Testis (tissue), 5 donors: ENCODE measurements at places on chromosomes 13 and 19. TPM values are rescaled to one million over a fixed set of nuclear protein-coding genes. Genes with fewer than 3 reads are reported as not detected.
A peak's percentile ranks its signal among the peaks of the same experiment; 100 is the strongest.

- no peak for DNase-seq
- H3K36me3 ChIP-seq, result no peaks in the 10 kb centered on the region
- no peak overlapping the region for H3K27ac ChIP-seq
- no peak overlapping the region for H3K4me3 ChIP-seq
- H3K4me1 ChIP-seq, result no peaks in the 10 kb centered on the region
These were observed 211.3 kb downstream of the PCCA start for GRCh38 chr13:100300243-100300642.

RGS9BP gene
- polyA plus RNA-seq, result 0.58 TPM

DNA sequence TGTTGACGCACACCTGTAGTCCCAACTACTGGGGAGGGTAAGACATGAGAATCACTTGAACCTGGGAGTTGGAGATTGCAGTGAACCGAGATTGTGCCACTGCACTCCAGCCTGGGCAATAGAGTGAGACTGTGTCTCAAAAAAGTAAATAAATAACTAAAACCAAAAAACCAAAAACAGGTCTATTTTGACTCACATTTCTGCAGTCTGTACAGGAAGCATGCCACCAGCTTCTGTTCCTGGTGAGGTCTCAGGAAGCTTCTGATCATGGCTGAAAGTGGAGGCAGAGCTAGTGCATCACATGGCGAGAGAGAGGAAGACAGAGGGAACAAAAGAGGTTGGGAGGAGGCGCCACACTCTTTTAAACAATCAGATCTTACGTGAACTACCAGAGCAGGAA, 142.5 kb downstream of the ITGBL1 start:
- H3K4me3 ChIP-seq, result no peak overlapping the region
- H3K36me3 ChIP-seq, result no peaks in the 10 kb centered on the region
- DNase-seq, result no peak
- no peaks in the 10 kb centered on the region for H3K27me3 ChIP-seq
- H3K27ac ChIP-seq, result no peak overlapping the region

DNA sequence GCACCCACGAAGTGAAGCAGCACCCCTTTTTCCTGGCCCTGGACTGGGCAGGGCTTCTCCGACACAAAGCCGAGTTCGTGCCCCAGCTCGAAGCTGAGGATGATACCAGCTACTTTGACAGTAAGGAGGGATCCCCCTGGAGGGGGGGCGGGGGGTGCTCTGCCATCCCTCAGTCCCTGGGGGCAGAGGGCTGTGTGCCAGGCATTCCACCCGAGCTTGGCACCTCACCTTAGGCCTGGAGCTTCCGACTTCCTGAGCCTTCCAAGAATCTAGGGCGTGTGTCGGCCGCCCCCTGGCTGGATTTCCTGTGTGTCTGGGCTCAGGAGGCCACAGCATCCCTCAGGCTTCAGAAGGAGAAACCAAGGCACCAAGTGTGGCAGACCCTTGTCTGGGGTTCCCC, 15.7 kb upstream of the PIK3R2 start:
- no peak for DNase-seq
- no peaks in the 10 kb centered on the region for H3K4me1 ChIP-seq
- no peaks in the 10 kb centered on the region for H3K27me3 ChIP-seq
- H3K27ac ChIP-seq, result no peak overlapping the region
- H3K4me3 ChIP-seq, result no peak overlapping the region

DNA sequence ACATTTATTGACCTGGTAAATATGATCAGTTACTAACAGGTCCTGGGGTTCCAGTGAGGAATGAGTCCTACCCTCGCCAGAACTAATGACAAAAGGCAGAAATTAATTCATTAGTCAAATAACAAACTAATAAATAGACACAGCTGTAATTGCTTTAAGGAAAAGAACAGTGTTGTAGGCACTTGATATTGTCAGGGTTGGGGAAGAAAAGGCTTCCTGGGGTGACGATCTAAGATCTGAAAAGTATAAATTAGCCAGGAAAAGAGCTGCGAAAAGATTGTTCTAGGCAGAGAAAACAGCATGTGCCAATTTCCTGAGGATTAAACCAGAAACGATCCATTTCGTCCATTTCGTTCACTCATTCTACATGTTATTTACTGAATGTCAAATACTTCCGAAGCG, 670 bp upstream of the CHAF1A start:
- H3K4me1 ChIP-seq, result peaks cover 31% of the 10 kb centered on the region
- H3K27me3 ChIP-seq, result no peaks in the 10 kb centered on the region
- DNase-seq, result no peak
- H3K27ac ChIP-seq, result peak overlapping the region; percentile 73
- no peaks in the 10 kb centered on the region for H3K36me3 ChIP-seq

C19orf85 gene
- polyA plus RNA-seq, result not detected

DNA sequence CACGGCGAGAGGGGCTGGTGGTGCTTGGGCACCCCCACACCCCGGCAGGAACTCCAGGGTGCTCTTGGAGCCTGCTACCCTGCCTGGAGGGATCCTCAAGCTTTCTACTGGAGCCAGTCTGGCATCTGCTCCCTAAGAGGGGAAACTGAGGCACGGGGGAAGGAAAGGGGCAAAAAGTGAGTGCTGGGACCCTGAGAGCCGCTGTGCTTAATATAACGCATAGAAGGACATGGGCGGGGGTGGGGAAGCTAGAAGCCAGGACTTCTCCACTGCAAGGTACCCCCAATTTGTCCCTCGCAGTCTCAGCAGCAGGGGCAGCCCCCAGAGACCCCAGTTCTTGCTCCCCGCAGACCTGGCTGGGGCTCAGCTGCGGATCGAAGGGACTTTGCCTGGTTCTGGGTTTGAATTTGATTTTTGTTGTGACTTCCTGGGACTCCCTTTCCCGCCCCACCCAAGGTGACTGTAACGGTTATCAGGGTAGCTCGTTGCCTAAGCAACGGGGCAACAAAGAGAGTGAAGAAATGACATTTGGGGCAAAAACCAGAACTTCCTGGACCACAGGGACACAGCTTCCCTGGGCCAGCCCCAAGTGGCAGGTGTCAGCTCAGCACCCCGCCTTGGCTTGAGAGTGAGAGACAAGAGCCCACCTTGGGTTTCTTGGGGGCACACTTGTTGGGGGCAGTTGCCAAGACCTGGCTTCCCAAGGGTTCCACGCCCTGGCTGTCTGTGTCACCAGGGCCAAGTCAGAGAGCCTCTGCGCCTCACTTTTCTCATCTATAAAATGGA, 638 bp downstream of the ADGRE5 start:
- H3K27me3 ChIP-seq, result no peaks in the 10 kb centered on the region
- H3K27ac ChIP-seq, result no peak overlapping the region

SIGLEC8 gene
- 0.61 TPM for polyA plus RNA-seq

ANGPTL8 gene
- polyA plus RNA-seq, result not detected

GRCh38 chr13:81874253-81874652, 1533.3 kb upstream of the SPRY2 start:
- H3K27ac ChIP-seq, result no peak overlapping the region
- no peak overlapping the region for H3K4me3 ChIP-seq
- no peak for DNase-seq
- H3K27me3 ChIP-seq, result no peaks in the 10 kb centered on the region

SLC25A30 gene
- polyA plus RNA-seq, result 14.5 TPM

ZSCAN4 gene
- polyA plus RNA-seq, result 0.26 TPM

DNA sequence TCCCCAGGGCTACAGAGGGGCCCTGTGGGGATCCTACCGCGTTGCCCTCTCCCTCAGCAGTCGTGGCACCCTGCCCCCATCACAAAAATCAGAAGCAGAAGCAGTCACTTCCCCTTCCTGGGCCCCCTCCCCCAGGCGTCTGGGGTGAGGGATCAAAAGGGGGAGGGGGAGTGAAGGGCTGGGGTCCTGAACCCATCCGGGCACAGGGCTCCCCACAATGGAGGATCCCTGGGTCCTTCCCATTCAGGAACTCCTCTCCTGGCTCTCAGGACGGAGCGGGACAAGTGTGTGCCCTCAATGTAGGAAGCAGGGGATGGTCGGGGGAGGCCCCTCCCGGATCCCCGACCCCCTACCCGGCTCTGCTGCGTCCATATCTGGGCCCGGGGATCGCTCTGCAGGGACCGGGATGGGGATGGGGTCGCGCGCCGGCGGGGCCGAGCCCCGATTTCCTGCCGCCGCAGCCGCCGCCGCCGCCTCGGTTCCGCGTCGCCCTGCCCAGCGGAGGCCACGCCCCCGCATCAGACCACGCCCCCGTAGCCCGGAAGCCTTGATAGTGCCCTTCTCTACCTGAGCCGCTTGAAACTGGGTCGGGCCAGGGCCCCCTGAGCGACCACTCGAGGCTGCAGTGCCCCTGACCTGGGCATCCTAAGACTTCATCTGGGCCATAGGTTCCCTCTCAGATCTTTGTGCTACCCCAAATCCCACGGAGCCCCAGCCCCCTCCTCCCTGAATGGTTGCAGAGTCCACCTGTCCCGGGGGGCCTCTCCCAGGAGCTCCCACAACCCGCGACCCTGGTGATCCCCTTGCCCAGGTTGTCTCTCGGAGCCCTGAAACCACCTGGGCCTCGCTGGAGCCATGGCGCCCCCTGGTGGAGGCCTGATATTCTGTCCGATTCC, at the start of gene GMIP:
Gene GMIP (minus strand): TSS at position 500 of the 896 bp plus-strand sequence. CDS start 128 bp downstream, at position 372.
- H3K27me3 ChIP-seq, result no peaks in the 10 kb centered on the region
- peaks cover 4% of the 10 kb centered on the region for H3K4me1 ChIP-seq
- H3K36me3 ChIP-seq, result no peaks in the 10 kb centered on the region
- peak; percentile 77 for DNase-seq

- H3K36me3 ChIP-seq, result no peaks in the 10 kb centered on the region
- no peaks in the 10 kb centered on the region for H3K4me1 ChIP-seq
- no peak overlapping the region for H3K4me3 ChIP-seq
- no peak for DNase-seq
These were observed 265.7 kb downstream of the ABCC4 start for GRCh38 chr13:95035311-95036109.

DNA sequence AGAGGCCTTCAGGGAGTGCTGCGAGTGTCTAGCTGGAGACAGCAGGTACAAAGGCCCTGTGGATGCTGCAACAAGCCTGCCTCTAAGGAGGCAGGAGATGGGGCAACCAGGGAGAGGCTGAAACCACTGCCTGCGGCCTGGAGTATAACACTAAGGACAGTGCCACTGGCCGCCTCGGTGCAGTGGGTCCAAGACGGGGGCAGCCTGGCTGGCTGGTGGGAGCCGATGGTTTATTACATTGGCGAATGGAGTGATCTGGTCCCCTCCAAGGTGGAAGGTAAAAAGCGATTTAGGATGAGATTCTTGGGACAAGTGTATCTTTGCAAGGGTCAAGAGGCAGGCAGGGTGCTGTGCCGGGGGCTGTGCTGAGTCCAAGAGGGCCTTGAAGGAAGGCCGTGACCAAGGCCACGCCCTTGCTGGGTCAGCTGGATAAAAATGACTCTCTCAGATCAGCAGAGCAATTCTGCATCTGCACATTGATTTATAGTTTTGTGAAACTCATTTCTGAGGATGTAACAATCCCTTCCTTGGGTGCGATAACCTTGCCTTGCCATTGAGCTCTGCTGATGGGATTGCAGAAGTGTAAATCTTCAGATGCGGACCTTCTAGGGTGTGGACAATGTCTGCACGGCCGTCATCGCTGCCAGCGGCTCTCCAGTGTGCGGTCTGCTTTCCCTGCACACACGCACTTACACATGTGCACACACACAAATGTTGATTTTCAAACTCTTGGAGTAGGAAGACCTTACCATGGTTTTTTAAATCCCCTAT, 6.0 kb downstream of the TMEM255B start:
- no peak overlapping the region for H3K4me3 ChIP-seq
- no peak overlapping the region for H3K27ac ChIP-seq
- H3K36me3 ChIP-seq, result no peaks in the 10 kb centered on the region
- H3K4me1 ChIP-seq, result peaks cover 4% of the 10 kb centered on the region

DNA sequence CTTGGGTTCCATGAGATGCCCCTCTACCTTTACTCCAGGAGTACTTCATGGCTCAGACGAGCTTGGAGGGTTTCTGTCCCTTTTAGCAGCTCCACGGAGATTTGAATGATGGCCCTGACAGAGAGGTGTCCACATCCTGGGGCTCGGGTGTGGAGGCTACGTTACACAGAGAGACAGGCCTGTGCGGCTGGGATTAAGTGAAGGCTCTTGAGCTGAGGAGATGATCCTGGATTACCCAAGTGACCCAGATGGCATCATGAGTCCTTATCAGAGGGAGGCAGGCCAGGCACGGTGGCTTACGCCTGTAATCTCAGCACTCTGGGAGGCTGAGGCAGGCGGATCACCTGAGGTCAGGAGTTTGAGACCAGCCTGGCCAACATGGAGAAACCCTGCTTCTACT, 12.4 kb downstream of the DPP9 start:
- H3K36me3 ChIP-seq, result no peaks in the 10 kb centered on the region
- no peak overlapping the region for H3K4me3 ChIP-seq
- no peak for DNase-seq
- no peaks in the 10 kb centered on the region for H3K27me3 ChIP-seq
- H3K4me1 ChIP-seq, result peaks cover 11% of the 10 kb centered on the region

- peak overlapping the region; percentile 54 for H3K4me3 ChIP-seq
- peaks cover 12% of the 10 kb centered on the region for H3K4me1 ChIP-seq
- H3K36me3 ChIP-seq, result no peaks in the 10 kb centered on the region
- H3K27me3 ChIP-seq, result no peaks in the 10 kb centered on the region
These were observed 6.5 kb downstream of the RNF225 start for GRCh38 chr19:58401840-58402421.

- H3K36me3 ChIP-seq, result no peaks in the 10 kb centered on the region
- H3K4me3 ChIP-seq, result no peak overlapping the region
- DNase-seq, result no peak
- no peaks in the 10 kb centered on the region for H3K27me3 ChIP-seq
- no peak overlapping the region for H3K27ac ChIP-seq
These were observed 1.5 kb downstream of the FXYD3 start for GRCh38 chr19:35117116-35117515.

FXYD1 gene
- 48.5 TPM for polyA plus RNA-seq

KLK2 gene
- polyA plus RNA-seq, result 30.7 TPM

NMRK2 gene
- 1.7 TPM for polyA plus RNA-seq
